Fibroblast of skin of scalp (primary cell): ENCODE measurements at places on chromosomes 1 and 21.

GRCh38 chr1:91059157-91059556 is 37.3 kb upstream of the ZNF644 start:
- no peak for DNase-seq

- peak; percentile 53 for DNase-seq
Measured at GRCh38 chr1:179953974-179954492, 577 bp upstream of the CEP350 start.

- no peak for DNase-seq
Measured at GRCh38 chr1:167412072-167412471, 106.3 kb downstream of the CD247 start.

- no peak for DNase-seq
Measured at GRCh38 chr1:181409981-181410380, 73.3 kb upstream of the CACNA1E start.

DNA sequence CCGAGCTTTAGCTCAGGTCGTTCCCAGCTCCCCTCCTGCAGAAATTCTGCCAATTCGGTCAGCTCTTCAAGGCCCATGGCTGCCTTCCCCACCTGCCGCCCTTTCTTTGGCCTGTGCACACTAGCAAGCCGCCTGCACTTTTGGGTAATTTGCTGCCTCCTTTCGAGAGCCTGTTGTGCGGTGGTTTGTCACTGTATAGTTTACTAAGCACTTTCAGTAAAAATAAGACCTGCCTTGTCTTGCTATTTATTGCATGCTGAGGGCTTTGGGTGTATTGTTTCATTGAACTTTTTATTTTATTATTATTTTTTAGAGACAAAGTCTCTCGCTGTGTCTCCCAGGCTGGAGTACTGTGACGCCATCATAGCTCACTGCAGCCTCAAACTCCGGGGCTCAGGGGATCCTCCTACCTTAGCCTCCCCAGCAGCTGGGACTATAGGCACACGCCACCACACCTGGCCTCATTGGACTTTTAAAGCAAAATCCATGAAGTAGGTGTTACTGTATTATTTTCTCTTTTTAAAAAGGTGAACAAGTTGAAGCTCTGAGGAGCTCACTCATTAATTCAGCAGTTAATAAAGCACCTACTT is 1.1 kb upstream of the FABP3 start:
- DNase-seq: no peak

DNA sequence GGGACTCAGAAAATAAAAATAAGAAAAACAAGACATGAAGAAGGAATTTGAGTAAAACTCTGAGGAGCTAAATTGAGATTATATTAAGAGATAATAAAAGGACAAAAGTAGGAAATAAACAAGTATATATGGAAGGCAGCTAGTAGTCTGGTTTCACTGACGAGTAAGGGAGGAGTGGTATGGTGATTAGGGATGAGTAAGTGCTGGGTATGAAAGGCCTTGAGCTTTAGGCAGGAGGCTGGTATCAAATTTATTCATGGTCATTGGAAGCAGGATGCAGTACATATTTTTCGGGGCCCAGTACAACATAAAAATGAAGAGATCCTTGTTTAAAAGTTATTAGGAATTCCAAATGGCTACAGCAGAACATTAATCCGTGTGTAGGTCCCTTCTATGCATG is 789.7 kb upstream of the PRMT6 start:
- no peak for DNase-seq

DNA sequence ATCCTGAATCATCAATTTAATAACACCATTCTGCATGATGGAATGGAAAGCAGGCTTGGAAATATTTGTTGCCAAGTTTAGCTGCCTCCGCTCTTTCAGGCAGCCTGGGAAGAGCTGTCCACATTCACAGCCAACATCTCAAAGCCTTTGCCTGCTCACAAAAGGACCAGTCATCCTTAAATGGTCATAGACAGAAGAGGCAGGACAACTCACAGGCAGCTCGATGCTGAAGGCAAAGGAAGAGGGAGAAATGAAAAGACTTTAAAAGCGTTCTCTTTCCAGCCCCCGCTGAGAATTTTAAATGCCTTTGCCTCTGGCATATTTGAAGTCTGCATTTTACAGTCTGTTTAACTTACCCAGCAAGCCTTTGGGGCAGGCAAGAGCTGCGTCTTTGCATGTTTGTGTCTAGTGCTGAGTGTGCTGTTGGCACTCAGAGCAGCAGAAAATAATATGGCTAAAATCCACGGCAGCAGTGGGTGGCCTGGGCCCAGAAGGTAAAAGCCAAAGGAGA is 68.9 kb downstream of the NMNAT2 start:
- DNase-seq: peak; percentile 82

- no peak for DNase-seq
Measured at GRCh38 chr1:18725231-18725895, 94.7 kb downstream of the PAX7 start.

GRCh38 chr1:25572708-25573590 is 29.5 kb downstream of the LDLRAP1 start:
- peak; percentile 48 for DNase-seq

GRCh38 chr1:233375653-233376052 is 48.1 kb downstream of the MAP3K21 start:
- no peak for DNase-seq

DNA sequence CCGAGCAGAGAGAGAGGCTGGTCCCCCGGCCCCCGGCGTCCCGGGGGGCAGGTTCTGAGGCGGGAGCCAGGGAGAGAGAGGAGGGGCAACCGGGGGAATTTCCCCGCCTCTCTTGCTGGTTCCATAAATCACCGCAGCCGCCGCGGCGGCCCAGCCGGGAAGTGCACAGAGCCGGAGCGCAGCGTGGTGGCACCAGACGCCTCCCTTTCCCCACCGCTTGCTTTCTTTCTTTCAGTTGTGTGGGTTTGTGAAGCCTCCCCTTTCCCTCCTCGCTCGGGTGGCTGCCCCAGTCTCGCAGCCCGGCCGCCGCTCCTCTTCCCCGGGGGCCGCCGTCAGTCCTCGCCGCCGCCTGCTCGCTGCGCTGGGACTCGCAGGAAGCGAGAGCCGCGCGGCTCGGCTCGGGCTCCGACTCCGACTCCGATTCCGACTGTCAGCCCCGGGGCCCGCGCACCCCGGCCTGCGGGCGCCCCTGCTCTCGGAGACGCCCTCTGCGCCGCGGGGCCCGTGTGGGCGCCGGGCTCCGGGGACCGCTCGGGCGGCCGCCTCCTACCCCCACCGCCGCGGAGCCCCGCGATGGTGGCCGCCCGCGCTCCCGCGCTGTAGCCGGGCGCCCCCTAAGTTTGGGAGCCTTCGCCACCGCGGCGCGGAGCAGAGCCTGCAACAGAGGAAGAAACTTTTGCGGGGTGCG is at the start of gene CACHD1:
TSS of gene CACHD1 (plus strand) at position 153 of the 688 bp plus-strand sequence. CDS start 616 bp downstream, outside the sequence.
- DNase-seq: peak; percentile 90

DNA sequence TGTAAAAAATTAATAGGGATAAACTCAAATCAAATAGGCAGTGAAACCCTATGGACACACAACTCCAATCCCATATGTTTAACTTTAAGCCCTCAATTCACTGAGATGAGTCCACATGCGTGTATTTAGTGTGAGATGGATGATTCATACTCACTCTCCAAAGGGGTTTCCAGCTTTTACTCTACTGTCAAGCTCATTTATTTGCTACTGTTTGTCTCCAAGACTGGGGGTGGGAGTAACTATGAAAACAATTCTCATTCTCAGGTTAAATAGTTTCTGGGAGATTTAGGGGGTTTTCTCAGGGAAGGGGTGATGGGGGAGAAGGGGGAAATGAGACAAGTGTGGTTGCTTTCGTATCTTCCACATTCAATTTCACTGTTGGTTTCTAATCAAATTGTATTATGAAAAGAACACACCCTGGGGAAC is 2.7 kb downstream of the RAB29 start:
- peak; percentile 31 for DNase-seq

- no peak for DNase-seq
Measured at GRCh38 chr1:88701275-88701674, 17.2 kb downstream of the PKN2 start.

GRCh38 chr21:39093526-39093925 is 89.7 kb downstream of the PSMG1 start:
- no peak for DNase-seq

DNA sequence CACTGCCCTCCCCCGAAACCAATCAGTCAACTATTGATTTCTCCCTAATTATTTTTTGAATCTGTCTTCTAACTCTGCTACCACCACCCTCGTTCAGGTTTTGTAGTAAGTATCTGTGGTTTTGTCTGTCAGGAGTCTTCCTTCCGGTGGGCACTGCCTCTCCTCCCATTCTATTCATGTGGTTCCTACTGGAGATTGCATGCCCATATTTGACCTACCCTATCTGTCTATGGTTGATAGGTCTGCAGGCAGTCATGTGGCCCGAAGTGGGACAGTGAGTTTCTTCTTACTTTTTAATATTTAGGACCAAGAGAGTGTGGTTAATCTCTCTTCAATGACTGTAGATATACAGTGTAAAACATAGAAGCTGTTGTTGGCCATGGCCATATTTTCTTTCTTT is 17.8 kb upstream of the MAST2 start:
- no peak for DNase-seq

DNA sequence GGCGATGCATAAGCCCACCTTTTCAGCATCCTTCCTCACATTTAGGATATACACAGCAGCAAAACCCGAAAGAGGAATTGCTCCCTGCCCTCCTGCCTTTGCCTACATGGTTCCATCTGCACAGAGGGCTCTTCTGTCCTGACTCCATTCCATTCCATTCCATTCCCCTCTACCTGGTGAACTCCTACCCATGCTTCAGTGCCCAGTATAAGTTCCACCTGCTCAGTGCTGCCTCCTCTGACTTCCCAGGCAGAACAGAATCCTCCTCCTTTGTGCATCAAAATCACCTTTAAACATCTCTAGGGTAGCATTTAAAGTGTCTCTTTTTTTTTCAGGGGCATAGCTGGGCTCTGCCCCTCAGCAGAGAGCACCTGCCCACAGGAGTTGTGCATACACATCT is 112.9 kb downstream of the PCNX2 start:
- no peak for DNase-seq

DNA sequence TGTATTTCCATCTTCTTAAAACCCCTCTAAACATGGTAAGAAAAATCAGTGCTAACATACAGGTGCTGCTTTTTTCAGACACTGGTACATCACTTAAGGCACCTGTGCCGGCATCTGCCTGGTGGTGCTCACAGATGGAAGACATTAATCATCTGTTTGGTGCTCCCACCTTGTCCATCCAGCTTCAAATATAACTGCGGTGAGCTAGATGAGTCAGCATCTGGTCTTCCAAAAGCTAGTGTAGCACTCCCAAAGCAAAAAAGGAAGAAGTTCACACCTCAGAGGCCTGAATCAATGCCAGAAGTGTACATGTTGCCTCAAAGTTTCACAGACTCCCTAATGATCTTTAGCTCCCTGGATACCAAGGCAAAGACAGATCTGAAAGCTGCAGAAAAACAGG is 44.4 kb downstream of the TM2D1 start:
- DNase-seq: no peak

- DNase-seq: no peak
Measured at GRCh38 chr1:13450204-13450603, 40.0 kb downstream of the PRAMEF20 start.

GRCh38 chr1:75673885-75674284 is 50.6 kb upstream of the ACADM start:
- no peak for DNase-seq

GRCh38 chr1:157154291-157154690 is 16.1 kb upstream of the ETV3 start:
- DNase-seq: no peak

DNA sequence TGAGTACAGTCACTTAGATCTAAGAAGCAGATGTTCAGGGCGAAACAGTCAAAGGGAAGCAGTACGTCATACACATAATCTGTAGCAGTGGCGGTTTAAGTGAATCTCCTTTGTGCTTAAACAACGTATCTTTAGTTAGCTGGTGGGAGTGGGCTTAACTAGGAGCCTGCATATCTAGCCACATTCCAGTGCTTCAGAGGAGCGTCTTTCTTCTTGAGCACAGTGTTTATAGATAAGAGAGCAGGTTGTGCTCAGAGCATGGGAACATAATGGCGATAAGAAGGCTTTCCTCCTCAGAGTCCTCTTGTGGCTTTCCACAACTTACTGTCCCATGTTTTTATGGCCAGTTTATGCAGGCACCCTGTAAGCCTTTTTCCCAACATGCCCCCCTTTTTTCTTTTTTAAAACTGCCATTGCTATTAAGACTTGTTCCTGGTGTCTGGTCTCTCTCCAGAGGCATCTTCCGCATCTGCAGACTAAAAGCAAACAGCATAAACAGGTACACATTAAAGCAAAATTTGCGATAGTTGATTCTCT is 3.2 kb downstream of the DAP3 start:
- no peak for DNase-seq

- no peak for DNase-seq
Measured at GRCh38 chr1:2952371-2952770, 68.9 kb upstream of the ACTRT2 start.

GRCh38 chr21:41958886-41959563 is 5.2 kb upstream of the C2CD2 start:
- DNase-seq: no peak

- peak; percentile 56 for DNase-seq
Measured at GRCh38 chr1:186214791-186215190, 160.3 kb downstream of the TPR start.

GRCh38 chr1:7437608-7438395 is 333.3 kb upstream of the VAMP3 start:
- DNase-seq: no peak

DNA sequence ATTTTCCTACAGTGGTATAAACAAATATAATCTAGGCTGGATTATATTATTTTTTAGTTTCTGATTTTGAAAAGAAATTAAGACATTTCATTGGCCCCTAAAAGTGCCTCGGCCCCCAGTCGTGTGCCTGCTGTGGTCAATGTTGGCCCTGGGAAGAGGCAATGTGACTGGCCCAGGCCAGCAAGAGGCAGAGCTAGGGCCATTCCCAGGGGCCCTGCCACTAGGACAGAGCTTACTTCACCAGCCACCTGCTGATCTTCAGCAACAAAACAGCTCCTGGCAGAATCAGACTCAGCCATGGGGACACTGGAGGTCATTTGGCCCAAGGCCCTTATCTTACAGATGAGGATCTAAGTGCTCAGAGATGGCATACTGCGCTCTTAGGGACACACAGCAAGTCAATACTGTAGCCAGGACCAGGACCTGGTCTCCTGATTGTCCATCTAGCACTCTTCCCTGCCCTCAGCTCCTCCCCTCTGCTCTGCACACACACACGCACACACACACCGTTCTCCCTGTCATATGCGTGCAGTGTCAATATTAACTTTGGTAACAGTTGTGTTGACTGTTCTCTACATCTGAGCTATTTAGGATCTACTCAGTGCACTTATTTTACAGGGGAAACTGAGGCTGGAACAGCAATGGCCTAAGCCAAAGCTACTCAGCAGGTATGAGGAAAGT is 16.6 kb upstream of the KLHDC7A start:
- DNase-seq: no peak

DNA sequence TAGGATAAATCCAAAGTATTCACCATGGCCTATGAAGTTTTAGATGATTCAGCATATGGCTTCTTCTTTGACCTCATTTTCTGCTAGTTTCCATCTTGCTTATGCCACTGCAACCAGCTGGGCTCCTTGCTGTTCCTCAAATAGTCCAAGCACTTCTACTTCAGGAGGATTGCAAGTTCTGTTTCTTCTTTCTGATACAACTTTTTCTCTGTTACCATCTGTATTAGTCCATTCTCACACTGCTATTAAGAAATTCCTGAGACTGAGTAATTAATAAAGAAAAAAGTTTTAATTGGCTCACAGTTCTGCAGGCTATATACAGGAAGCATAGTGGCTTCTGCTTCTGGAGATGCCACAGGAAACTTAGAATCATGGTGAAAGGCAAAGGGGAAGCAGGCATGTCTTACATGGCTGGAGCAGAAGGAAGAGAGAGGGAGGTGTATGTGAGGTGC is 20.3 kb downstream of the PTGS2 start:
- no peak for DNase-seq

GRCh38 chr1:59125154-59125553 is 171.7 kb upstream of the FGGY start:
- no peak for DNase-seq

- DNase-seq: no peak
Measured at GRCh38 chr1:229117664-229118300, 153.1 kb upstream of the RAB4A start.
